ENCODE measurements at places on chromosomes 12 and 14. TPM values are rescaled to one million over a fixed set of nuclear protein-coding genes. Genes with fewer than 3 reads are reported as not detected.

Gene ACVR1B
- 8.7 TPM for total RNA-seq

Gene DHRS2
- total RNA-seq, result not detected

DNA sequence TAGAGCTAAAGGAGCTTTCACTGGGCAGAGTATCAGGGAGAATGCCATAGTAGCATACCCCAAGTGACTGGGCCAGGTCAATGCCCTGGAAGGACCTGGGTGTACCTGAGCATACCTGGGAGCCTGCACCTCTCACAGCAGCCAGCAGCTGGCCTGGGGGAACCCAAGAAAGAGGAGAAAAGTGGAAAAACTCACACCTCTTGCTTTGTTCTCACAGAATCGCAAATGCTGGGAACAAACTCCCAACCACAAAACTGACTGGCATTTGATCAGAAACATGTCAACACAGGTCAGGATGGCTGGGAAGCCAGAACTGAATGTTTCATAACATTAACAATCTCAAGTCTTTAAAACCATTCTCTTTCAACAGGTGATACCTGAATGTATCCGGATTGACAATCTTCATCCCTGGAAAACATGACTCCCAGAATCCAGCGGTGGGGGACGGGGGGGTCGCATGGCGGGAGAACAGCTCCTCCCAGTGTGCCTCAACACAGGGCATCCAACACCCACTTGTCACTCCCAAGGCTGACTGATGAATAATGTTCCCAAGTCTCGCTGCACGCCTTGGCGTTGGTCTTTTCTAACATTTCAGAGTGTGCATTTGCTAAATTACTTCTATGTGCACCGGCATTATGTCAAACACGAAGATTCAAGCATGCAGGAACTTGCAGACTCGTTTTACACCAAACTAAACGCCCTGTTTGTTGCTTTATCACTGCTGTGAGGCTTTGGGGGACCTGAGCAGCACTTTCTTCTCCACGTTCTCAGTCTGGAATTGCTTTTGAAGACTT is 7.9 kb downstream of the FOXN3 start:
- DNase-seq, result no peak

Gene SPIC
- not detected for total RNA-seq

- no peak for DNase-seq
Observed at GRCh38 chr14:36756226-36756625, 94.6 kb downstream of the PAX9 start.

DNA sequence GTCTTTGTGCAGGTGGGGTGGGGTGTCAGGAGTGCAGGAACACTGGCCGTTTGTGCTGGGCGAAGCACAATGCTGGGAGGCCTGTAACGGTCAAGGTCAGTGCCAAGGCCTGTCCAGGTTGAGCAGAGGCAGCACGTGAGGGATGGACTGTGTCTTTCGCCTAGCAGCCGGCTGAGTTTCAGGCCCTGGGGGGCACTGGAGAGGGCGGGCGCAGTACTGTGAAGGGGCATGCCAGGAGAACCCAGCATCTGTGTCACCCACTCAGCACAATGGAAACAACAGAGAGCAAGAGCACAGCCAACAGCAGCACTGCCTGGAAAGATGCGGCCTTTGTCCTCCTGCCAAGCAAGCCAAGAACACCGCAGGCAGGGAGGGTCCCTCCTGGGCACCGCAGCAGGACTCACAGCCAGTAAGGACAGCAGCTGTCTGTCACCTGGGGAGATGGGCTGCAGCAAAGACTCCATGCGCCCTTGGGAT is 25.2 kb downstream of the SLC25A47 start:
- no peak for DNase-seq

GRCh38 chr12:6925239-6925539 is 2.6 kb upstream of the ATN1 start:
- DNase-seq, result no peak

Gene NANOG
- not detected for total RNA-seq
